ENCODE measurements at places on chromosomes 3 and 15. TPM values are rescaled to one million over a fixed set of nuclear protein-coding genes. Genes with fewer than 3 reads are reported as not detected.

- no peak overlapping the region for H3K27ac ChIP-seq
- H3K4me3 ChIP-seq: no peak overlapping the region
- H3K36me3 ChIP-seq: peaks cover 3% of the 10 kb centered on the region
- H3K27me3 ChIP-seq: no peaks in the 10 kb centered on the region
- peak; percentile 46 for DNase-seq
Measured at GRCh38 chr3:135191708-135192107, 396.6 kb downstream of the EPHB1 start.

DNA sequence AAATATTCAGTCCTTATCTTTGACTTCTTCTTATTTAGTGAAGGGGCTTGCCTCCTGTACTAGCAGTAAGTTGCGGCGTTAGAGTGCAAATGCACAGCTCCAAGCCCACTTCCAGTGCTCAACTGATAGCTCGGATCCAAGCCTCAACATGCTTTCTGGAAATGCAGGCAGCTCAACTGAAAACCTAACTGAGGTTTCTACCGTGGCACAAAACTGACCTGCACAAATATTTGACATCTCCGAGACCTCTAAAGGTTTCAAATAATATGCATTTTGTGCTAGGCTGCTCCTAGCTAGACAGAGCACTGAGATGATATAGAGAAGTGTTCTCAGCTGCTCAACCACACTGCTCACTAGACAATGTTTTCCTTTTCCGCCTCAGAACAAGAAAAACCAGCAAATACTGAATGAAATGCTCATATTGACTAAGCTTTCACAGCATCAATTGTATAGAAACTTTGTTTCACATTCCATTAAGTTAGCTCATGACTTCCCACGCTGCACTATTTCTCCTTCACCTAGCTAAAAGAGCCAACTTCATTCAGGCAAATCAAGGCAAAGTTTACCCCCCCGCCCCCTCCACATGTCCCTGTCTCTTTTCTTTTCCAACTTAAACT is 822 bp downstream of the ZNF385D start:
- H3K27me3 ChIP-seq: no peaks in the 10 kb centered on the region
- no peaks in the 10 kb centered on the region for H3K4me1 ChIP-seq
- H3K27ac ChIP-seq: no peak overlapping the region
- no peak for DNase-seq
- peak overlapping the region; percentile 92 for H3K4me3 ChIP-seq

GRCh38 chr3:76698136-76698706 is 341.7 kb upstream of the ROBO2 start:
- DNase-seq: no peak
- H3K4me1 ChIP-seq: peaks cover 3% of the 10 kb centered on the region
- no peaks in the 10 kb centered on the region for H3K27me3 ChIP-seq
- H3K4me3 ChIP-seq: no peak overlapping the region
- no peak overlapping the region for H3K27ac ChIP-seq

DNA sequence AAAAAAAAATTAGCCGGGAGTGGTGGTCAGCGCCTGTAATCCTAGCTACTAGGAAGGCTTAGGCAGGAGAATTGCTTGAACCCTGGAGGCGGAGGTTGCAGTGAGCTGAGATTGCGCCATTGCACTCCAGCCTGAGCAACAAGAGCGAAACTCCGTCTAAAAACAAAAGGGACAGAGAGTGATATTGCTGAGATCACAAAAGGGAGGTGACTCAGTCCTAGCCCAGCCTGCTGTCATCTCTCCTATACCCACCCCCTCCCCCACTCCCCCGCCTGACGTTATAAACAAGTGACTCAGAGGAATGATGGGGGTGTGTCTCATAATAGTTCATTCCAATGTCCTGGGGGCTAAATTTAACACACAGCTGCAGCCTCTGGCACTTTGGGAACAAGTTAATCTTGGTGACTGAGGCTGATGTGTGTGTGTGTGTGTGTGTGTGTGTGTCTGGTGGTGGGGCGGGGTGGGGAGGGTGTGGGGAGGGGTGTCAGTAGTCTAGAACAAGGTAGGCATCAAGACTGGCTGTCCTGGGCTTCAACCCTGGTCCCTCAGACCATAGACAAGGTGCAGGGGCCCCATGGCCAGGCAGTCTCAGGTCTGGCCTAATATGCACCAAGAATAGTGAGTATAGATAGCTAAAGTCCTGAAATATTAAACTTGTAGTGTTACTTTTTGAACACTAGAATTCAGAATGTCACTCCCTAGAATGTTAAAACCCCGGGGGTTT is 1.3 kb upstream of the KLHL40 start:
- DNase-seq: no peak
- H3K36me3 ChIP-seq: no peaks in the 10 kb centered on the region
- no peak overlapping the region for H3K4me3 ChIP-seq
- H3K27ac ChIP-seq: no peak overlapping the region

GRCh38 chr3:97917813-97918536 is 54.3 kb downstream of the RIOX2 start:
- H3K27me3 ChIP-seq: no peaks in the 10 kb centered on the region
- no peak overlapping the region for H3K4me3 ChIP-seq
- H3K4me1 ChIP-seq: no peaks in the 10 kb centered on the region
- DNase-seq: no peak
- H3K36me3 ChIP-seq: no peaks in the 10 kb centered on the region

GRCh38 chr15:45095661-45096060 is 18.3 kb downstream of the DUOX2 start:
- no peak for DNase-seq
- H3K4me3 ChIP-seq: no peak overlapping the region
- H3K27ac ChIP-seq: no peak overlapping the region
- H3K36me3 ChIP-seq: no peaks in the 10 kb centered on the region
- H3K4me1 ChIP-seq: no peaks in the 10 kb centered on the region

DNA sequence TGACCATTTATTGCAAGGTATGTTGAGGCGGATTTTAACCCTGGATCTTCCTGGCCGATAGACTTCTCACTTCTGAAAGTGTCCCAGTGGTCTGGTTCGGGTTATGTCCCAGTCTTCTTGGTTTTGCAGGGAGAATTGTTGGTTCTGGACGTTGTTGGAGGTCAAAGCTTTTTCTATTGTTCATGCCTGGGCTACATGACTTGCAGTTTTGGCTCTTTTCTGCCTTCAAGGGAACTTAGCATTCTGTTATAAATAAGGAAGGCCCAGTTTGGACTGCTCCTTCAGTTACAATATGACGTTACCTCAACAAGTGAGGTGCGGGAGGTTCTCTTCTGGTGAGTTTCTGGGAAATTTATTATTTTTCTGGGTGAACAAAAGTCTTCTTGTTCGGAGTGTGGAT is 614.3 kb downstream of the DIPK2A start:
- no peaks in the 10 kb centered on the region for H3K27me3 ChIP-seq
- no peak overlapping the region for H3K27ac ChIP-seq
- no peak overlapping the region for H3K4me3 ChIP-seq
- no peak for DNase-seq
- no peaks in the 10 kb centered on the region for H3K4me1 ChIP-seq

- no peak overlapping the region for H3K4me3 ChIP-seq
- no peaks in the 10 kb centered on the region for H3K36me3 ChIP-seq
- H3K27me3 ChIP-seq: no peaks in the 10 kb centered on the region
- no peak overlapping the region for H3K27ac ChIP-seq
- H3K4me1 ChIP-seq: no peaks in the 10 kb centered on the region
Measured at GRCh38 chr15:57961919-57962318, 103.6 kb downstream of the ALDH1A2 start.

- H3K4me3 ChIP-seq: no peak overlapping the region
- no peak for DNase-seq
- H3K27me3 ChIP-seq: no peaks in the 10 kb centered on the region
- H3K27ac ChIP-seq: no peak overlapping the region
Measured at GRCh38 chr3:50575372-50575771, 6.0 kb downstream of the HEMK1 start.

GRCh38 chr15:29124581-29125381 is 144.8 kb downstream of the NSMCE3 start:
- H3K4me3 ChIP-seq: no peak overlapping the region
- no peak overlapping the region for H3K27ac ChIP-seq
- H3K4me1 ChIP-seq: peaks cover 5% of the 10 kb centered on the region
- DNase-seq: no peak

- peaks cover 8% of the 10 kb centered on the region for H3K4me1 ChIP-seq
- no peak overlapping the region for H3K4me3 ChIP-seq
- peaks cover 9% of the 10 kb centered on the region for H3K36me3 ChIP-seq
- DNase-seq: no peak
Measured at GRCh38 chr15:96296264-96296663, 34.2 kb upstream of the NR2F2 start.

GRCh38 chr3:24709956-24710355 is 215.3 kb upstream of the THRB start:
- H3K4me3 ChIP-seq: no peak overlapping the region
- no peak for DNase-seq
- no peaks in the 10 kb centered on the region for H3K27me3 ChIP-seq
- no peak overlapping the region for H3K27ac ChIP-seq
- no peaks in the 10 kb centered on the region for H3K4me1 ChIP-seq

GRCh38 chr3:157631478-157631877 is 128.3 kb upstream of the VEPH1 start:
- no peak overlapping the region for H3K4me3 ChIP-seq
- H3K36me3 ChIP-seq: no peaks in the 10 kb centered on the region
- no peaks in the 10 kb centered on the region for H3K4me1 ChIP-seq
- no peaks in the 10 kb centered on the region for H3K27me3 ChIP-seq
- H3K27ac ChIP-seq: no peak overlapping the region

- H3K4me3 ChIP-seq: peak overlapping the region; percentile 51
- peak; percentile 97 for DNase-seq
- H3K4me1 ChIP-seq: no peaks in the 10 kb centered on the region
- H3K27ac ChIP-seq: no peak overlapping the region
Measured at GRCh38 chr15:77083381-77084160, 12.7 kb upstream of the TSPAN3 start.

GRCh38 chr3:81864272-81864671 is 102.8 kb upstream of the GBE1 start:
- no peaks in the 10 kb centered on the region for H3K27me3 ChIP-seq
- no peaks in the 10 kb centered on the region for H3K4me1 ChIP-seq
- H3K27ac ChIP-seq: no peak overlapping the region
- no peak overlapping the region for H3K4me3 ChIP-seq
- DNase-seq: peak; percentile 34

DNA sequence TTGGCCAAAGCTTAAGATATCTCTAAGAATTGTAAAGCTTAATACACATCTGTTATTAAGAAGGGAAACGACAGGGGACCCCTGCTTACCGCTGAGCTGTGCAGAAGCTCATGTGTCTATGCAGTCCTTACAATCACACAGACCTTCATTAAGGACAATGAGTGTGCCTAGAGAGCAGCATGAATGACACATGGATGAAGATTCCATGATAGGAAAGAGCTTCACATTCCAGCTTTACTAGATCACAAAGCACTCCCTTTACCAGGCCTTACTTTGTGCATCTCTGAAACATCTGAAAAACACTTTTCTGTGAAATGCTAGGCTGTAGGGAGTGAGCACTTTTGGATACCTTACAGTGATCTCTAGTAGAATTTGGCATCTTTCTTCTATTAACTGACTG is 32.0 kb downstream of the RNF168 start:
- H3K27me3 ChIP-seq: no peaks in the 10 kb centered on the region
- H3K4me1 ChIP-seq: no peaks in the 10 kb centered on the region
- no peak for DNase-seq
- no peak overlapping the region for H3K4me3 ChIP-seq
- H3K27ac ChIP-seq: no peak overlapping the region
- peaks cover 10% of the 10 kb centered on the region for H3K36me3 ChIP-seq

GRCh38 chr3:26145769-26146168 is 355.9 kb downstream of the OXSM start:
- no peak overlapping the region for H3K27ac ChIP-seq
- DNase-seq: no peak
- H3K36me3 ChIP-seq: no peaks in the 10 kb centered on the region
- no peaks in the 10 kb centered on the region for H3K27me3 ChIP-seq
- H3K4me3 ChIP-seq: no peak overlapping the region
- no peaks in the 10 kb centered on the region for H3K4me1 ChIP-seq

Gene ARHGEF26
- total RNA-seq: 13.7 TPM

Gene SPSB4
- total RNA-seq: 6.0 TPM

Gene IMPG2
- 0.02 TPM for total RNA-seq

Gene SLC26A6
- total RNA-seq: 56.7 TPM

Gene NANOGP8
- total RNA-seq: 91.5 TPM

Gene MAGEL2
- total RNA-seq: 9.7 TPM

Data from H9 (cell line).